ENCODE measurements at places on chromosomes 2 and 18.
A peak's percentile ranks its signal among the peaks of the same experiment; 100 is the strongest.

DNA sequence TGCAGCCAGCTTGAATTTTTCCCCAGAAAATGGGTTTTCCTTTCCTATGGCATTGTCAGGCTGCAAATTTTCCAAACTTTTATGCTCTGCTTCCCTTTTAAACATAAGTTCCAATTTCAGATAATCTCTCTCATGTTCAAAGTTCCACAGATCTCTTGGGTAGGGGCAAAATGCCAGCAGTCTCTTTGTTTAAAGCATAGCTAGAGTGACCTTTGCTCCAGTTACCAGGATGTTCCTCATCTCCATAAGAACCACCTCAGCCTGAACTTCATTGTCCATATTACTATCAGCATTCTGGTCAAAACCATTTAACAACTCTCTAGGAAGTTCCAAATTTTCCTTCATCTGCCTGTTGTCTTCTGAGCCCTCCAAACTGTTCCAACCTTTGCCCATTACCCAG is 68.3 kb downstream of the SGPP2 start:
- H3K36me3 ChIP-seq, result peaks cover 25% of the 10 kb centered on the region
- H3K27ac ChIP-seq, result no peak overlapping the region
- no peak for DNase-seq

DNA sequence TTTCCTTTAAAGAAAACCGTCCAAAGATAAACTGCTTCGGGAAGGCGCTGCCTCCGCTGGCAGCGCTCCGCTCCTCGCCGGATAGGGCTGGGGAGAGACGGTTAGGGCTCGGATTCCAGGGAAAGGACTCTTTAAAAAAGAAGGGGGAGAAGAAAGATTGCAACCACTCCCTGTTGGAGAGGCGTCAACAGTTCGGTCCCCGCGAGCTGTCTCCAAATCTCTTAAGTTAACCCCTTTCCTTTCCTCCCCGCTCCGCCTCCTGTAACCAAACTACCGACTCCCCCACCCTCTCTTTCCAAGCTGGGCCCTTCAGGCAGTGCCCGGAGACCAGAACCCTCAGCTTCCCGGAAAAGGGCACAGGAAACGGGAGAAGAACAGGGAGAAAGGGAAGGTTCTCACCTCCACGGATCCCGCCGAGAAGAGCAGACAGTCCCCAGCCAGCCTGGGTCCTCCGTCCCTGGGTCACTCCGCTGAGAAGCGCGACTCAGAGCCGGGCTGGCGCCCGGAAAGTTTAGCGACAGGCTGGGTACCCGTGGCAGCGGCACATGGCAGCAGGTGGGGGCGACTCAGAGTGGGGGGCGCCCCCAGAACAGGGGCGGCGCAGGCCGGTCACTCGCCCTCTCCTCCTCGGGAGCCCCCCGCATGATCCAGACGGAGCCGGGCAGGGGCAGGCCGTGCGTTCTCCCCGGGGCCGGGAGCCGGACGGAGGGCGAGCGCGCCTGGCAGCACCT is 675 bp downstream of the FZD5 start:
- DNase-seq, result no peak
- peaks cover 5% of the 10 kb centered on the region for H3K36me3 ChIP-seq
- H3K4me1 ChIP-seq, result peaks cover 37% of the 10 kb centered on the region
- H3K27ac ChIP-seq, result no peak overlapping the region

- no peaks in the 10 kb centered on the region for H3K36me3 ChIP-seq
- no peak for DNase-seq
- peaks cover 21% of the 10 kb centered on the region for H3K4me1 ChIP-seq
- no peak overlapping the region for H3K27ac ChIP-seq
- peaks cover 4% of the 10 kb centered on the region for H3K27me3 ChIP-seq
- H3K4me3 ChIP-seq, result no peak overlapping the region
Measured at GRCh38 chr2:36170805-36171204, 184.8 kb upstream of the CRIM1 start.

- H3K4me1 ChIP-seq, result peaks cover 5% of the 10 kb centered on the region
- H3K4me3 ChIP-seq, result no peak overlapping the region
- no peaks in the 10 kb centered on the region for H3K36me3 ChIP-seq
- no peaks in the 10 kb centered on the region for H3K27me3 ChIP-seq
Measured at GRCh38 chr2:215461836-215462532, 26.1 kb upstream of the FN1 start.

- peak overlapping the region; percentile 79 for H3K4me3 ChIP-seq
- no peak overlapping the region for H3K27ac ChIP-seq
- peaks cover 93% of the 10 kb centered on the region for H3K27me3 ChIP-seq
- no peaks in the 10 kb centered on the region for H3K36me3 ChIP-seq
- peaks cover 17% of the 10 kb centered on the region for H3K4me1 ChIP-seq
Measured at GRCh38 chr2:95026471-95027368, 1.2 kb downstream of the MAL start.

DNA sequence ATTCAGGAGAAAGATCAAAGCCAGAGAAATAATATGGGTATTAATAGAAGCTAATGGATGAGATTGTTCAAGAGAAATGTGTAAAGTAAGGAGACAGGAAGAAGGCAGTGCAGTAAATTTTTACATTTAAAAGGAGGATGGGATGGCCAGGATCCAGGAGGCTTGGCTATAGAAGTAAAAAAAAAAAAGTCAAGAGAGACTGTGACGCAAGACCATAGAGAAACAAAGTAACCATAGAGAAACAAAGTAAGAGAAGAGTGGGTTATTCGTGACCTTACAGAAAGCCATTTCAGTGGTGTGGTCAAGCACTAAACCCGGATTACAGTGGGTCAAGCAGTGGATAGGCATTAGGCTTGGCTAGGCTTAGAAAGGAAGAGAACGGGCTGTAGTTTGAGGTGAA is 10.5 kb upstream of the FAM171B start:
- H3K4me3 ChIP-seq, result no peak overlapping the region
- no peak for DNase-seq
- H3K36me3 ChIP-seq, result peaks cover 10% of the 10 kb centered on the region
- H3K27ac ChIP-seq, result peak overlapping the region; percentile 7
- no peaks in the 10 kb centered on the region for H3K27me3 ChIP-seq
- H3K4me1 ChIP-seq, result no peaks in the 10 kb centered on the region

GRCh38 chr2:149860276-149860921 is 272.8 kb upstream of the MMADHC start:
- H3K27ac ChIP-seq, result peak overlapping the region; percentile 65
- no peak for DNase-seq
- peaks cover 27% of the 10 kb centered on the region for H3K4me1 ChIP-seq
- H3K4me3 ChIP-seq, result no peak overlapping the region
- H3K27me3 ChIP-seq, result no peaks in the 10 kb centered on the region
- peaks cover 30% of the 10 kb centered on the region for H3K36me3 ChIP-seq

- no peak for DNase-seq
- peaks cover 11% of the 10 kb centered on the region for H3K27me3 ChIP-seq
- peaks cover 23% of the 10 kb centered on the region for H3K4me1 ChIP-seq
- H3K27ac ChIP-seq, result no peak overlapping the region
Measured at GRCh38 chr2:127580167-127581049, 44.9 kb downstream of the MYO7B start.

DNA sequence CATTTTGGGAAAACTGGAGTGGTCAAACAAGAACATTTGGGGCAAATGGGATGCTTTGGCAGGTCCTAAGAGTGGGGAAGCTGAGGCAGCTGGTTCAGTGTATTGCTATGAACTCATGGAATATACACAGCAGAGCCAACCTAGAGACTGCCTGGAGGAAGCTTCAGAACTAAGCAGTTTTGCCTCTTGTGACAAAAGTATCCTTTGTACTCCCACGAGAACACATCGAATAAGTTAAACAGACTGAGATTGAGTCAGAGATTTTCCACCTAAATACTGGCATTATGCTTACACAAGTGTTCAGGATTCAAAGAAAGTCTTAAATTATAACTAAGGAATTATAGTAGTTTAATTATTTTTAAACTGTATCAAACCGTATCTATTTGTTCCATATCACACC is 5.2 kb upstream of the ARMC9 start:
- DNase-seq, result no peak
- H3K27me3 ChIP-seq, result peaks cover 28% of the 10 kb centered on the region
- H3K4me3 ChIP-seq, result no peak overlapping the region
- H3K4me1 ChIP-seq, result peaks cover 39% of the 10 kb centered on the region
